ENCODE measurements at places on chromosomes 7 and 10. TPM values are rescaled to one million over a fixed set of nuclear protein-coding genes. Genes with fewer than 3 reads are reported as not detected.

Gene SPDYE18
- total RNA-seq = 1.0 TPM

Gene VPS41
- total RNA-seq = 57.9 TPM

Gene GATA3
- total RNA-seq = 163 TPM

Gene UNC5B
- not detected for total RNA-seq
